ENCODE measurements at places on chromosomes 7 and 10. TPM values are rescaled to one million over a fixed set of nuclear protein-coding genes. Genes with fewer than 3 reads are reported as not detected.

Gene CDHR1
- 0.06 TPM for polyA plus RNA-seq

Gene ADCY1
- not detected for polyA plus RNA-seq

DNA sequence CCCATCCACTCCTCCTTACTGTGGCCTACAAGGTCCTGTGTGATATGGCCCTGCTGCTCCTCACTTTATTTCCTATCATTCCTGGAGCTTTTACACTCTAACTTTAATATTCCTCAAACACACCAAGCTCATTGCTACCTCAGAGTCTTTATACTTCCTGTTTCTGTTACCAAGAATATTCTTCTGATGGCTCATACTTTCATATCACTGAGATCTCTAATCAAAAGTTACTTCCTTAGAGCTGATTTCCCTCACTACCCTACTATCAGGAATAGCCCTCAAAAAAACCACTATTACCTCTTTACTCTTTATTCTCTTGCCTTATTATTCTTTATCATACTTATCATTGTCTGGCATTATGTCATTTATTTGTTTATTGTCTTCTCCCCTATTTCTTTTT is 5.8 kb upstream of the PPP3CB start:
- no peak for DNase-seq

DNA sequence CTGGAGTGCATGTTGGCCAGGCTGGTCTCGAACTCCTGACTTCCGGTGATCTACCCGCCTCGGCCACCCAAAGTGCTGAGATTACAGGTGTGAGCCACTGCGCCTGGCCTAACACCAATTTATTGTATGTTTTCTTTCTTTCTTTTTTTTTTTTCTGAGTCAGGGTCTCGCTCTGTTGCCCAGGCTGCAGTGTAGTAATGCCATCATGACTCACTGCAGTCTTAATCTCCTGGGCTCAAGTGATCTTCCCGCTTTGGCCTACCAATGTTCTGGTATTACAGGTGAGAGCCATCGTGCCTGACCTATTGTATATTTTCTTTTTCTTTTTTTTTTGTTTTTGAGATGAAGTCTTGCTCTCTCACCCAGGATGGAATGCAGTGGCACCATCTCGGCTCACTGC is 33.8 kb upstream of the UBE2H start:
- no peak for DNase-seq

DNA sequence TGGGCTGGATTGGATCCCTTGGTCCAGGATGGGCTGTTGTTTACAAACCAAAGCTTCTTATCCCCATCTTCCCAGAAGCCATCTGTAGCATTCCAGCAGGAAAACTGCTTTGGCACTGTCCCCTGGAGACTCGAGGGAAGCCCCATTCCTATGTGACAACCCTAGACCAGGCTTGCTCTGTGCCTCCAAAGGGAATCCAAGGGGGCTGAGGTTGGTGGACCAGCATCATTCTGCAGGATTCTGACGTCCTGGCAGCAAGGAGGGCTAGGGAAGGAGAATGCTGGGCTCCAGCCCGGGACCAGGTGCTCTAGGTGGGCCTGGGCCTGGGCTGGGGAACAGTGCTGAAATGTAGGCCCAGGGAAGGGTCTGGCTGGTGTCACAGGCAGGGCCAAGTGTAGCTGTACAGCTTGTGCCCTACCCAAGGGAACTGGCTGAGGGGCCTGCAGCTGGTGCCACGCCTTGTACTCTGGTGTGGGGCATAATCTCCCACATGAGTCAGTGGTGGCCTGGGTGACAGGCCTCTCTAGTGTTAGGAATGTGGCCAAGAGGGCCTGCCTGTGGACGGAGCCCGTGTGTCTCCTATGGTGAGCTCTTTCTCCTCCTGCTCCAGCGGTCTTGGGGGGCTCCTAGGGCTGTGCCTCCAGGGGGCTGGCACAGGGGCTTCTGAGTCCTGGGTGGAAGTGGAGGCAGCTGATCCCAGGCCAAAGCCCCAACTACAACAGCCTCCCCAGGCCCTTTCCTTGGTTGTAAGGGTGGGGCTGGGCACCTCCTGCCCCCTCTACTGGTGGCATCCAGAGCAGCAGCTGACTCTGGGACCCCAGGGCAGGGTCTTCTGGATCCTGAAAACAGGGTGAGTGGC is 25.2 kb downstream of the TRIM8 start:
- peak; percentile 53 for DNase-seq

DNA sequence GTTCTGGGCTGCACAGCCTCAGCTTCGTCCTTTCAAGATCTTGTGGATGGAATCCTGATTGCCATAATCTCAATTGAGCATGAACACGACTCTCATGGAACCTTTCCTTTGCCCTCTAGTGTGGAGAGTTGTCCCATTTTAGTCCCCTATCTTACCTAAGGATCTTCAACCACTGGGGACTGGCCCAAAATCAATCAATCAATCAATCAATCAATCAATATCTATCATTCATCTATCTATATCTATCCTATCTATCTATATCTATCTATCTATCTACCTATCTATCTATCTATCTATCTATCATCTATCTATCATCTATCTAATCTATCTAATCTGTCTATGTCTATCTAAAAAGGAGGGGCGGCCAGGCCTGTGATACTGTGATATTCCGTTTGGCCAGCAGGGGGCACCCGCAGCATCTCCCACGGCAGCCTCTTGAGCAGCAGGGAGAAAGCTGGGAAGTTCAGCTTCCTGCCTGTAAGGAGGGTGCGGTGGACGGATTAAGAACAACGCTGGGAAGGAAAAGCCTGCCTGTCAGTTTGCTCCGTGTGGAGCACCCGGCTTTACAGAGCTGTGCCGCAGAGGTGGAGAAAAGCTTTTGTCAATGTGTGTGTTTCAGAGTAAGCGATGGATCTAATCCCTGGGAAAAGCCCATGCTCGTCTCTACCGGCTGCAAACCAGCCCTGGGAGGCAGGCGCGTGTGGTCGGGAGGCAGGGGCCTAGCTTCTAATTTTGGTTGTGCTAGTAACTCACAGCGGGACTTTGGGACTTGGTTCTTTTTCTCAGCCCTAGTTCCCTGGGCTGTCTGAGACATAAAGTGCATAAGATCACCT is 124.9 kb downstream of the SH2D4B start:
- DNase-seq: peak; percentile 85

Data from small intestine (tissue), 16 donors.